Left ventricle myocardium inferior (tissue), 1 donor: ENCODE measurements at places on chromosomes 1 and 21. TPM values are rescaled to one million over a fixed set of nuclear protein-coding genes. Genes with fewer than 3 reads are reported as not detected.

DNA sequence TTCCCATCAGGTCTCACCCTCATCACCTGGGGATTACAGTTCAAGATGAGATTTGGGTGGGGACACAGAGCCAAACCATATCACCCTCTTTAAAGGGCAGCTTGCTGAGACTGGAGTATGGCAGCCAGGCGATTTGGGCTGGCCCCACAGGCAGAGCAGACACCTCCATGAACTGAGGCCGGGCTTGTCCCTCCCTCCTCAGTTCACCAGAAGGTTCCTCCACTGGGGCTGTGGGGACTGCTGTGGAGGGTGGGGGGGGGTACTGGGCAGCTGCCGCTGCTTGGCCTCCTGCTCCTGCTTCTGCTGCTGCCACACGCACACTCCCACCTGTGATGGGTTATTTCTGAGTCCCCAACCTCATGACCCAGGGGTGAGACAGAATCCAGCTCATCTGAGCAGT is 53.9 kb upstream of the PDE9A start:
- DNase-seq, result no peak

DNA sequence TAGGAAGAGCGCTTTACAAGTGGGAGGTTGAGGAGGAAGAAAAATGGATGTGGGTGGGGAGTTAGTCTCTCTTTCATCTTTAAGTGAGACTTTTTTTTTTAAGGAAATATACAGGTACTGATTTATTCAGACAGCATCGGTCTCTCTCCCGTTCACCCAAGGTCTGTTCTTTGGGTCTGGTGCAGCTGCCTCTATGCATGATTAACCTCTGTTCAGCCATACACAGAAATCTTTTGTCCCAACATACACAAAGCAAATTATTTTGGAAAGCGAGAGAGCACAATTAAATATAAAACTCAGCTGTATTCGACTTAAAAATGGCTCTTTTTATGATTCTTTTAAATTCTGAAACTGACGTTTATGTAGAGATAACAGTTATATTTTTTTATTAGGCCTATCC is 11.0 kb downstream of the PROX1 start:
- no peak for DNase-seq

DNA sequence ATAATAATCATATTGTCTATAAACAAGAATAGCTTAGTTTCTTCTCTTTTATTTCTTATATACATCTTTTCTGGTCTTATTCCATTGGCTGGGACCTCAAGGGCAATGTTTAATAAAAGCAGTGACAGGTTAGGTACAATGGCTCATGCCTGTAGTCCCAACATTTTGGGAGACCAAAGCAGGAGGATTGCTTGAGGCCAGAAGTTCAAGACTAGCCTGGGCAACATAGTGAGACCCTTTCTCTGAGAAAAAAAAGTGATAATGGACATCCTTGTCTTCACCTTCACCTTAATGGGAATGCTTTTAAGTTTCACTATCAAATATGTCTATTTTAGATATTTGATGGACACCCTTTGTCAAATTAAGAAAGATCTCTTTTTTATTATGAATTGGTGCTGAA is 8.1 kb downstream of the B3GALT5 start:
- DNase-seq, result no peak

GRCh38 chr1:47409311-47410067 is 6.6 kb upstream of the FOXE3 start:
- DNase-seq, result no peak

The VWA1 gene
- total RNA-seq, result 13.7 TPM

DNA sequence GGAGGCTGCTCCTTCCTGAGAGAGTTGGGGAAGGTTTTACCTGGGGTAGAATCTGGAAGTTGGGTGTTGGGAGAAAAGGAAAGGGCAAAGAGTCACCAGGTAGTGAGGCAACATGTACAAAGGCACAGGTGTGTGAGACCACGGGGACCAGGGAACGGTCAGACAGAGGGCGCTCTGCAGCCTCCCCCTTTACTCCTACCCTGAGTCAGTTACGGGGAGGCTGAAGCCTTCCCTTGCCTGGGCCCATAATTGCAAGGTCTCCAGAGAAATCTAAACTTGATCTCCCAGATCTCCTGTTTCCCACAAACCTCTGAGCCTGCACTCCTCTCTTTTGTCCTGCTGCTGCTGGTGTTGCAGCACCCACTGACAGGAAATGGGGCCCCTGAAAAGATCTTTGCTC is 22.0 kb downstream of the CCN1 start:
- DNase-seq, result no peak

GRCh38 chr1:45945426-45945825 is 142.0 kb downstream of the MAST2 start:
- no peak for DNase-seq

DNA sequence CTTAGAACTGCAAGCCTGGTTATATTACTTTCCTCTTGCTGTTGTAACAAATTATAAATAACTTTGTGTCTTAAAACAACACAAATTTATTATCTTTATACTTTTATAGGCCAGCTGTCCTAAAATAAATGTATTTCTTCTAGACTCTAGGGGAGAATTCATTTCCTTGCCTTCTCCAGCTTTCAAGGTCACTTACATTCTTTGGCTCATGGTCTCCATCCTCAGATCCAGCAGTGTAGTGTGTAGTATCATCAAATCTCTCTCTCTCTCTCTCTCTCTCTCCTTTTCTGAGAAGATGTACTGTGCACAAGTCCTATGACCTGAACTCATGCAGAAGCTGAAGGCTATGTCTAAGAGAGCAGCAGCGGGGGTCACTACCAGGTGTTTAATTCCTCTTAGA is 1510.6 kb downstream of the MRPL39 start:
- DNase-seq, result no peak

The RNU1-4 gene
- total RNA-seq, result 6,072 TPM

The CTSS gene
- 27.5 TPM for total RNA-seq

DNA sequence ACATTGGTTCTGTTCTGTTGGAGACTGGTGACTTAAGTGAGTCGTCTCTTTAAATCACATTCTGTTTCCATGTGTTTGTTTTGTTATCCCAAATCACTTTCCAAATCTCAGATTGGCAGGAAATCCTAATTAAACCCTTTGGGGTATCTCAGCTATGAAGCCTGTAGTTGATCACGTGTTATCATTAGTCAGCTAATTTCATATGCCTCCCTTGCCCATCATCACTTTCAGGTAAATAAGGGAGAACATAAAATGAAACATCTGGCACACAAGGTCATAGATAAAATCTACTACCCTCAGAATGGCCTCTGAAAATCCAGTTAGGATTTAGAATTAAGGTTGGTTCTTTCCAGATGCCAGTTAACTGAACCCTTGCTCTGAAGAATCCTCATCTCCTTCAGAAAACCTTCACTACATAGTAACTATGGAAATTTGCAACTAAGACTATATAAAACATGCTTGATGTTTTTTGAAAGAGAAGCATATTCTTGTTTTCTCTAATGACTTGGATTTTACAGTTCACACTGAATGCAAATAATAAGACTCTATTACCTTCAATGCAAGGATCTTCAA is 401.5 kb downstream of the DSCAM start:
- DNase-seq, result no peak

The LMX1A gene
- total RNA-seq, result 0.11 TPM

DNA sequence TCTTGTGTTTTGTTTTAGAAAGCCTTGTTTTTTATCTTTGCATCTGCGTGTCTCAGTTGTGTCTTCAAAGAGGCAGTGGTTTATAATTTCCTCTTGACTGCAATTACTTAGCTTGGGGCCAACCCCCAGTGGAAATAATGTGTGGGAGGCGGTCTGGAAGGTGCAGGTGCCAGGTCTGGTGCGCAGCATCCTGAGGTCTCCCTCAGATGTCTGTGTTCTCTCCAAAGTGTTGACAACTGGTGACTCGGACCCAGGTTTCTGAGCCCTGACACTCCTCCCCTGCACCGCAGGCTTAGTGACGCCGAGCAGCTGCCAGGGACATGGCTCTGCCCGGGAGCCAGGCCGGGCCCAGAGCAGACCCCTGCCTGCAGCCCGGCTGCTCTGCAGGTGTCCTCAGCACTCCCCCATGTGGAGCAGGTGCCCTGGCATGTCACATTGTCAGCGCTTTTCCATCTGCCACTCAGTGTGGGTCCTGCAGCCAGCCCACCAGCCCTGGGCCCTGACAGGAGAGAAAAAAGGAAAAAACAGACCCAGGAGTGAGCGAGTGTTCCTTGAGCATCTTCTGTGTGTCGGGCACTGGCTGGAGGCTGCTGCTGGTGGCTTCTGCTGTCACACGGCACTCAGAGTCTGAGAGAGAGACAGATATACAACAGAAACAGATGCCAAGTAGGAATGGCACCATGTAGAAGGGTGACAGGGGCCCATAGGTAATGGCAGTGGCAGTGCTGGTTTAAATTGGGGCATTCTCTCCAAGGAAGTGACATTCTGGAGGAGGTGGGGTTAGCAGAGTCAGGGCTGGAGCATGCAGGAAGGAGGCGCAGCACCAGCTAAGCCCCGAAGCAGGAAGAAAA is 24.8 kb upstream of the SELENON start:
- DNase-seq, result no peak

DNA sequence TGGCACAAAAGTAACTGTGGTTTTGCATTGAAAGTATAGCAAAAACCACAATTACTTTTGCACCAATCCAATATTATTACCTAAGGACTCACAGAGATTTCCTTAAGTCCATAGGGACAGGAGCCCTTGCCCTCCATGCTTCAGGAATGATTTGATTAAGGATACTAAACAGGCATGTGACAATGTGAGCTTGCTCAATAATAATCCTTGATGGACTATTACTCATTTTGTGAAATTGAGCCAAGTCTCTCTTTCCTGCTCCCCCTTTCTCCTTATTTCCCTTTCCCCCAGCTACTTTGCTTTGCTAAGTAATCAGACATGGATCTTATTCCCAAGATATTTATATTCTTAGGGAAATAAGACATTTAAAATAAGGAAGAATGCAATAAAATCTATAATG is 21.6 kb upstream of the RGL1 start:
- DNase-seq, result no peak

DNA sequence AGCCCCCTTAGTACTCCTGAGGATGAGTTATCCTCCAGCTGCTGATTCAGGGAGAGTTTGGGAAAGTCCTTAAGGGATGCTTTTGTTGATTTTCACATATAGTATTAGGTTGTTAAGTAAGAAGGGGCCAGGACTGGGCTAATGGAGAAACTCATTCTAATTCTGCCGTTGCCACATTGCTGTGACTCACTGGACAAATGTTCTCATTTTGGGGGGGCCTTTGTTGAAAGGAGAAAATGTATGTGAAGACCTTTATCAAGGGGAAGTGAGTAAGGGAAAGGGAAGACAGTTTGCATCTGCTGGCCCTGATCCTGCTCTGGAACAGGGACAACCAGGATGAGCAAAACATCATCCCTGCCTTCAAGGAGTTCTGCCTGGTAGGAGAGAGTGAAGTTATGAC is 123.2 kb upstream of the FGGY start:
- DNase-seq, result no peak

DNA sequence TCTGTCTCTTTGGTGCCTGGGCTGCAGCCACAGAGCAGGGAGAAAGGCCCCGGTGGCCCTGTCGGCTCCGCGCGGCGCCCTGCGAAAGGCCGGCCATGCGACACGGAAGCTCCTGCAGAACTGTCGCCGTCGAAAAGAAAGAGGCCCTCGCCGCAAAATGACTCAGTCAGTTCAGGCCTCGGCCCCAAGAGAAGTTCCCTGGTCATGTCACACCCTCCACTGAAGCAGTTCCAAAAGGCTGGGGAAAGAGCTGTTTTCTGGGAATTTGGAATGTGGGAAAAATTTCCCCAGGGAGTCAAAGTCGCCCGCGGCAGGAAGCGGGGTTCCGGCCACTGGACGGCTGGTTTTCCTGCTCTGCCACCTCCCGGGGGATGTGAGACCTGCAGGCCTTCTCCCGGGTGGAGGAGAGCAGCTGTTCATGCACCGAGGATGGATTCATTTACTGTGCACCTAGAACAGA is 115.8 kb upstream of the ZNF678 start:
- peak; percentile 65 for DNase-seq
